HT-29 (cell line): ENCODE measurements at places on chromosomes 3 and 15.

DNA sequence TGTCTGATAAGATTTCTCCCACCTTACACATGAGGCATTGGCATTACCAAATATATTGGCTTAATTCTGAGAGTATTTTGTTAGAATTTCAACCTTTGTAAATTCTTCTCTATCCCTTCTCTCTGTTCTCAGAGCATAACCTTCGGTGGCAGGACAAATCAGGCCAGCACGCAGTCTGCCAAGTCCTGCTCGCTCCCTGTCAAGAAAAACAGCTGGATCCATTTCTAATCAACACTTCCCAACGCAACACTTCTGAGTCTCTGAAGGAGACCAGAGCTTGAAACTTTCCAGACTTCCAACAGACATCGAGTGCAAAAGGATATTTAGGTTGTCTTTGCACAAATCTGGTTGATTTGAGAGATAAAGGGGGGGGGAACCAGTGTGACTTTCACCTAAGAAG is 125.7 kb downstream of the SV2B start:
- no peak for DNase-seq

- DNase-seq: no peak
Observed at GRCh38 chr3:71968544-71968943, 183.6 kb upstream of the PROK2 start.

- no peak for DNase-seq
Observed at GRCh38 chr3:39569095-39569494, 101.6 kb downstream of the MOBP start.

GRCh38 chr3:107205358-107205757 is 171.9 kb upstream of the CCDC54 start:
- DNase-seq: no peak

DNA sequence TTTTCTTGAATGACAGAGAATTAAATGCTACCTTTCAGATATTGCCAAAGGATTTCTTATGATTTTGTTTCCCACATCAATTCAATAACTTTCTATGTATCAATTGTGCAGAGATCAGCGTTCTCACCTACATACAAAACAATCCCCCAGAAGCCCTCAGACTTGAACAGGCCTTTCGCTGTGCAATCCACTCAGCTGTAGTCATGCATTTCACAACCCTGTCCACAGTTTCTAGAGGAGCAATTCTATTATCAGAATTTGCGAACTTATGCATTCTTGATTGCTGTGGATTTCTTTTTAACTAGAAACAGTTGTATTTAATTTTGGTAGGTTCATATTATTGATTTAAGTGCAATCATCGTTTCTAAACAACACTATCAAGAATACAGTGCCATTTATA is 13.7 kb upstream of the ALCAM start:
- no peak for DNase-seq

DNA sequence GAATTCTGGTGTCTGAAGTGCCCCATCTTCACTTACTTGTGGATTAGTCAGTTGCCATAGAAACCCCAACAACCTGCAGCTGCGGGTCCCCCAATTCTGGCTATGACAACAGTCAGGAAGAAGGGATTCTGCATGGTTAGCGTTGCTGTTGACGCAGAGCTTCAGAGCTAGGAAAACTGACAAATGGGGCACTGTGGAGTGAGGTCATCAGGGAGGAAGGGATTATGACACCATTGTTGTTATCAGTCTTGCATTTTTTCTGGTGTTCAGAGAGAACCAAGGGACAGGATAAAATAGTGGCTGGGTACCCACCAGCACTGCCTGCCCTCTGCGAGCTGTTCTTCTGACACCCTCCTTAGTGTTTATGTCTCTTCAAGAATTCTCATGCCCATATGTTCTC is 367.7 kb upstream of the ARRDC4 start:
- DNase-seq: no peak
